ENCODE measurements at places on chromosomes 5 and 9. TPM values are rescaled to one million over a fixed set of nuclear protein-coding genes. Genes with fewer than 3 reads are reported as not detected.

- no peak for DNase-seq
Measured at GRCh38 chr5:164422400-164422799, 917.0 kb downstream of the MAT2B start.

GRCh38 chr9:74817281-74817810, 70.4 kb downstream of the TRPM6 start:
- no peak for DNase-seq

DNA sequence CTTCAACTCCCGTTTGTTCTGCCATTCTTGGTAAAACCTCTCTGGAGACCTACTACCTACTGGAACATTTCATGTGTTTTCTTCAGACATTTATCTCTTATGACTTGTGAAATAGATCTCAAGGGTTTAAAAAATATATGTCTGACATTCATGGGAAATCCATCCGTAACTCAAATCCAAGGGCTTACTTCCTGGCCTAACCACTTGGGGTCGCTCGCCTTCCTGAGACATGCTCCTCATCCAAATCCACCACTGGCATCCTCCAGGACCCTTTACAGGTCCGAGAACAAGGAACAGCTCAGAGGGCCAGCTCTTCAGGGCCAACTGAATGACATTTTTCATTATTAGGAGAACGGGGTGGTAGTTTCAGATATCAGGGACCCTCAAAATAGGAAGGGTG, 235.1 kb upstream of the TUT7 start:
- DNase-seq: no peak

DNA sequence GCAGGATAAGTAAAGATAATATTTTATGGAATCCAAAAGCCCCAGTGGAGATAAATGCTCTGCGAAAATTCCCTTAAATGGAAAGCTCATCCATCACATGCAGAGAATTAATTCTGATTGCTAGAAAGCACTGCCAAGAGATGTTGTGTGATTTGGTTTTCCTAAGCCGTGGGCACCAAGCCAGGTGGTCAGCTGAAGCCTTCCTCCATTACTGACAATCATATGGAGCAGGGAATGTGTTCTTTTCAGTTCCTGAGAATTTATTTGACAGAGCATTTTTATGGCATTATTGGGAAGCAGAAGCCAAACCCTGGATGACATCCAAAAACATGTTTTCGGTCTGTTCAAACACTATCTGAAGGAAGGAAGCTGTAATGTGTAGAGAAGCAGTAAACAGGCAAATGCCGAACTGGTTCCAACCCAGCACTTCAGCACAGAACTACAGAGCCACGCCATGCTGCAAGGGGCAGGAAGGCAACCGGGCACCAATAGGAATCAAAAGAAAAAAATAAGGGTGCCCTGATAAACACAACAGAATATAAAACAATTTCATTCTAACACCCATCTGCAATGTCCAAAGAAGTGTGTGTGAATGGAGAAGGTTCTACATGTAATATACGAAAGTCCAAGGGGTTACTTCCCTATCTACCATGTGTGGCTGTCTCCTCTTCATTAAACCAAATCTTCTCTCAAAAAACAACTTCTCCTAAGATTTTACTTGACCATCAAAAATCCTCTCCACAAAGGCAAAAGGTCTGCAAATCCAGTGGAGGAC, 12.3 kb downstream of the ARSB start:
- DNase-seq: no peak

GRCh38 chr5:138641547-138642298, 66.5 kb upstream of the HSPA9 start:
- DNase-seq: no peak

DNA sequence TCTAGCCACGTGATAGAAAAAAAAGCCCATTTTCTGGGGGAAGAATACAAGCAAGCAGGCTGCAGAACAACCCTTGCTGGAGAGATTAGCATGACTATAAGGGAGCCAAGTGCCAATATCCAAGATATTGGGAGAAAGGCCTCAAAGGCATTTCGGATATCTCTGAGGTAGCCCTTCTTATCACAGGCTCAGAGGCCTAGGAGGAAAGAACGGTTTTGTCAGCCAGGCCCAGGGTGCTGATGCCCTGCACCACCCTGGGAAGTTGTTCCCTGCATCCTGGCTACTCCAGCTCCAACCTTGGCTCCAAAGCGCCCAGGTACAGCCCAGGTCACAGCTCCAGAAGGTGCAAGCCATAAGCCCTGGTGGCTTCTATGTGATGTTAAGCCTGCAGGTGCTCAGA, 66.4 kb downstream of the C9orf153 start:
- DNase-seq: no peak

GRCh38 chr9:126464694-126465441, 138.2 kb downstream of the MVB12B start:
- no peak for DNase-seq

- DNase-seq: no peak
Measured at GRCh38 chr5:99702565-99702964, 773.8 kb upstream of the CHD1 start.

DNA sequence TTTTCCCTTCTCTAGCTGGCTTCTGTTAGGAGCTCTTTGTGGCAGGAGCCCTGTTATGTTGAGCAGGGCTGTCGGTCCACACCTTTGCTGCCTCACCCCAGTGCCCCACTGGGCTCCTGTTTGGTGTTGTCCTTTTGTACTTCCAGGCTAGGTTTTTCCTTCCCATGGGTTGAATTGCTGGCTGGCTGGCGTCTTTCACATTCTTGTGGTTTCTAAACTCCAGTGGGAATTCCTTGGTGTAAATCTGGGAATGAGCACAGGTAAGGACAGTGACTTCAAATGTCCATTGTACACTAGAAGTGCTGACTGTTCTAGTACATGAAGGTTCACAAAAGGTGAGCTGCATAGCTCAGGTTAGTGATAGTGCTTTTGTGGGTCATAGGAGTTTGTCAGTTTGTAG, 30.4 kb downstream of the RASGRF2 start:
- no peak for DNase-seq

DNA sequence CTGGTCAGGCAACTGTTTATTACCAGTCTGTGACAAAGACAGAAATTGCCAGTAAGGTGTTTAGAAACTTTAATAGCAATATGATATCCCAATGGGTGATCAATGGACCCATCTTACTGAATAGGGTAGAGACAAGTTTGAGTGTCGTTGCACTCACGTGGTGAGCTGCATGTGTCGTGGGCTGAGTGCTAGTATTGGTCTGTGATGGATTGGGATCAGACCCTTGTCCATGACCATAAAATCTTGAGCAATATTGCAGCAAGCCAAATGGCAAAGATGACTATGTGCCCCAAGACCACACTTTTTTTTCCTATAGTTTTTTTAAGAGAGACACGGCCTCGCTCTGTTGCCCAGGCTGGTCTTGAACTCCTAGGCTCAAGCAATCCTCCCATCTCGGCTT, 114.5 kb downstream of the PALM2AKAP2 start:
- no peak for DNase-seq

- no peak for DNase-seq
Measured at GRCh38 chr5:88675708-88676636, 207.0 kb downstream of the MEF2C start.

GRCh38 chr9:266228-266627, 51.6 kb downstream of the DOCK8 start:
- no peak for DNase-seq

DNA sequence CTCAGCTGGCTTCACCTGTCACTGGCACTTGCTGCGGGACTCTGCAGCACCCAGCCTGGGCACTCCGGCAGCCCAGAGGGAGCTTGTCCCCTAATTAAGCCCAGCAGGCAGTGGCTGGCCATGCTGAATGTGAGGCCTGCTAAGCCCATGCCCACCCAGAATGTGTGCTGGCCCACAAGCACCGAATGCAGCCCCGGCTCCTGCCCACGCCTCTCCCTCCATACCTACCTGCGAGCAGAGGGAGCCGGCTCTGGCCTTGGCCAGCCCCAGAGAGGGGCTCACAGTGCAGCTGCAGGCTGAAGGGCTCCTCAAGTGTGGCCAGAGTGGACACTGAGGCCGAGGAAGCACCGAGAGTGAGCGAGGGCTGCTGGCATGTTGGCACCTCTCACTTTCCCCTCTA, 32.4 kb upstream of the SUB1 start:
- DNase-seq: no peak

DNA sequence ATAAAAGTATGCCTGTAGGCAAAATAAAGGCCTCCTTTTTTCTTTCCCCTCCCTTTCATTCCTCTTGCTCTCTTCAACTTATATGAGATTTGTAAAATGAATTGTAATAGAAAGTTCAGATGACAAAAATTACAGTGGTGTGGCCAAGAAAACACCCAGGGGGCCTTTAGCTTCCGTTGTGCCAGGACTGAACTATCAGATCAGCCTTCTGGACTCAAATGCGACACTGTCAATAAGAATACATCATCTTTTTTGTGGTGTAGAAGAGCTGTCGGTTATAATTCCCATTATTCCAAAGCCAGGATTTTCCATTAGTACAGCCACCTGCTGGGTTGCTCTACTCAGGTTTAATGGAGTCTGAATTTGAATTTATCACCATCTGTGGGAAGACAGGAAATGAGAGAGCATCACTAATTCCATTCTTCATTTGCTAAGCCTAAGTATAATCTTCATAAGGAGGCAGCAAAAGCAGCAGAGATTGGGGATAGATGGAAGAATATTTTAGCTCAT, 443.4 kb downstream of the ANXA1 start:
- no peak for DNase-seq

- no peak for DNase-seq
Measured at GRCh38 chr5:28734396-28734795, 1696.0 kb upstream of the CDH9 start.

GRCh38 chr9:136853596-136854112, 1.5 kb downstream of the MAMDC4 start:
- DNase-seq: no peak

Gene EQTN
- not detected for polyA plus RNA-seq

Gene CORO2A
- polyA plus RNA-seq: 1.5 TPM

Gene C9orf153
- not detected for polyA plus RNA-seq

Gene RNF20
- polyA plus RNA-seq: 18.0 TPM

Gene SPATA31E1
- not detected for polyA plus RNA-seq

Gene IFNB1
- polyA plus RNA-seq: not detected

Gene SLC25A2
- not detected for polyA plus RNA-seq

Gene GRM6
- polyA plus RNA-seq: not detected

Gene OGN
- polyA plus RNA-seq: not detected

Data from BJ (cell line).